CD4-positive, alpha-beta T cell treated with Interferon gamma for 1 hour (primary cell): ENCODE measurements at places on chromosomes 1 and 21.

GRCh38 chr1:206455289-206455665, 15.0 kb upstream of the IKBKE start:
- no peak for DNase-seq

DNA sequence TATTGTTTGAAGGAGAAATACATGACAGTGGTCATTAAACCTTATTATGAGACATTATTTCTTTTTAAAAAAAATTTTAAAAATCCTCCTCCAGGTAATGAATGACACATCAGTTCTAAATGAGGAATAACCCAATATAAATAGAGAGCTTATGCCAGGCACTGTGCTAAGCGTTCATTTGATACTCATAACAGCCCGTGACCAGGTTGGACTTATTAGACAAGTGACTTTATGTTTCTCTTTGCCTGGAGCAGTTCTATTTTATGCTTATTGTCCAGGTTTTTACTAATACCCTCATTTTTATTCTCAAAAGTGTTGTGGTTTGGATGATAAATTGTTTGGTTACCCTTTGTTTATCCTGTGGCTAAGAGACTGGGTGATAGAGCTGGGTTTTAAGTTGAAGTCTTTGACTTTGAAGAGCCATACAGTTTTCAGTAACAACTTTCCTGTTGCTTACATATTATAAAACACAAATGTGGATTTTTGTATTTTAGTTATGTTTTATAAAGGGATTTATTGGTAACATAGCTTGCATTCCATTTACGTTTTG, 84.2 kb downstream of the RABGAP1L start:
- DNase-seq, result no peak

GRCh38 chr1:171431994-171432393, 53.3 kb upstream of the PRRC2C start:
- DNase-seq, result no peak

DNA sequence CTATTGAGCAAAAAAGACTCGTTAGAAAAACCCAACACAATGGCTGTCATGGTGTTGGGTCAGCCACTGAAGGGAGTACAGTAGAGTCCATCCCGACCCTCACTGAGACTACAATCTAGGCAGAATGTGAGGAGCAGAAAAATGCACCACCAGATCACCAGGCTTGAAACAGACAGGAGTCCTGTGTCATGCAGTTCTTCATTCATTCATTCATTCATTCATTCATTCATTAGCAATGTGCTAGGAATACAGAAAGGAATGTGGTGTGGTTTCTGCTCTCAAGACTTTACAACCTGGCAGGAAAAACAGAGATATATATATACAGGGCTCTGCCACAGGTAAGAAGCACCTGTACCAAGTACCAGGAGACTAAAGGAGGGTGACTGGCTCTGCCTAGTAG, 392.3 kb downstream of the OMA1 start:
- DNase-seq, result no peak

- no peak for DNase-seq
These were observed 133.6 kb downstream of the SYF2 start for GRCh38 chr1:25098717-25099116.

GRCh38 chr1:159646687-159647086, 59.1 kb downstream of the APCS start:
- no peak for DNase-seq

- no peak for DNase-seq
These were observed 34.1 kb downstream of the TMCO4 start for GRCh38 chr1:19765623-19766022.

- DNase-seq, result no peak
These were observed 30.4 kb downstream of the MORC3 start for GRCh38 chr21:36350282-36350910.

GRCh38 chr21:34946916-34947534, 102.1 kb downstream of the RUNX1 start:
- no peak for DNase-seq

DNA sequence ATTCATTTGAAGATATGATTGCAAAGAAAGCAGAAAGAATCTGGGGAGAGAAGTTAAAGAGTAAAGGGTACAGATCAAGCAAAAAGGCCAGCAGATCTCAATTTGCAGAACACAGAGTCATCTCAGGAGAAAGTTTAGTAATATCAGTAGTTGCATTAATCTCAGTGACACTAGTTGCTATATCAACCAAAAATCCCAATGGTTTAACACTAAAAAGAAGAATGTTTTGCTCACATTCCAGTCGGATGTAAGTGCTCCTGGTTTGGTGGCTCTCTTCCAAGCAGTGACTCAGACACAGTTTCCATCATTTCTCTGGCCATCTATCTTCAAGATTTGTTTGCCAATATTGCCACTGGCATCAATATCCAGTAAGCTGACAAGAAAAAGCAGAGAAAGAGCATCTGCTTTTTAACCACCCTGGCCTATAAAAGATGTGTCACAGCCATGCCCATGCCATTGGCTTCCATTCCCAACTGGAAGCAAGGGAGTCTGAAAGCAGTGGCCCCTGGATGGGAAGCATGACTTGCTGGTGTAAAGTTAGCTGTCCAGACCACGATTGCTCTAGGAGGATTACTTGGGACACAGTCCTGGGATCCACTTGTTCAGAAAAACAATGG, 45.5 kb upstream of the AIM2 start:
- no peak for DNase-seq

DNA sequence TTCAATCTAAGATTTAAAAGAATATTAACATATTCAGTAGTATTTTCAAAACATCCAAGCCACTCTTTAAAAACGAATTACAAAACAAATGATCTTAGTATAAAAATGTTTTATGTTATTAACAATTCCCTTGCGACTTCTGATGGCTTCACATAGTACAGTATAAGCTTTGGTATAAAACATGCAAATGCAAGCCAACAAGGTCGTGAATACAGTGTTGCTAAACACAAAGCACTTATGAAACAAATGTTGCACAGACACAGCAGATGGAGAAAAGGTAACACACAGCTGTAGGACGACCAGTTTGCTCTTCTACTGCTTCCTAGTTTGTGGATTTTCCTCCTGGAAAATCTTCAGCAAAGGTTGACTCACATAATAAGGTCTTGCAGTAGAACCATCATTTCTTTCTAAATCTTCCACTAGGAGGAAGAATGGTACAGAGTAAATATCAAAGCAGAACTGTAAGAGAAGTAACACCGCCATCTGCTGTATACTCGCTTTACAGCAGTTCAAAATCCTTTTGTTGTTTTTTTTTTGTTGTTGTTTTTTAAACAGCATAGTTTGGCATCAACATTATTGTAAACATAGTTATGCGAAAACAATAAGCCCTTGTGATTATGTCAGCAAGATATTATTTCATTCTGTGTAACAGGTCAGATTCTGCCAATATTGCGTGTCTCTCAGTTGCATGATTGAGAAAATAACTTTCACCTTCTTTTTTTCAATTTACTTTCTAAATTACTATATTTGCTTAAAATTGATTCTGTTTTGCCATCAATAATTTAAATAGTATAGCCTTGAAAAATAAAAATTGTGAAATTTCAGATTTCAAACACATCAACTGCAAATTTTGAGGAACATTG, 69.5 kb downstream of the LHX8 start:
- DNase-seq, result no peak

DNA sequence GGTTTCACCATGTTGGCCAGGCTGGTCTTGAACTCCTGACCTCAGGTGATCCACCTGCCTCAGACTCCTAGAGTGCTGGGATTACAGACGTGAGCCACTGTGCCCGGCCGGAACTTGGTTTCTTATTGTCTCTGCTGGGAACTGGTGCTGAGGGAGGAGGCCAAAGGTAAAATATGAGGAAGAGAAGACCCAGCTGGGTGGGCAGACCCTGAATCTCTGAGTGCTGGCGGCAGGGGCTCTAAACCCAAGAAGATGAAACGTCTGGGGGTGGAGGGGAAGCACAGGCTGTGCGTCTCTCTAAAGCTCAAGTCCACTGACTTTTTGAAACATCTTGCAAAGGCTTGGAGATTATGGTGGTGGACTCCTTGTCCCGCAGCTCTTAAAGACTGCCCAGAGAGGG, 82.0 kb upstream of the TLR5 start:
- no peak for DNase-seq

GRCh38 chr1:6488602-6489382, 2.7 kb downstream of the PLEKHG5 start:
- no peak for DNase-seq

GRCh38 chr1:32159189-32159588, 20.3 kb upstream of the TXLNA start:
- DNase-seq, result no peak

DNA sequence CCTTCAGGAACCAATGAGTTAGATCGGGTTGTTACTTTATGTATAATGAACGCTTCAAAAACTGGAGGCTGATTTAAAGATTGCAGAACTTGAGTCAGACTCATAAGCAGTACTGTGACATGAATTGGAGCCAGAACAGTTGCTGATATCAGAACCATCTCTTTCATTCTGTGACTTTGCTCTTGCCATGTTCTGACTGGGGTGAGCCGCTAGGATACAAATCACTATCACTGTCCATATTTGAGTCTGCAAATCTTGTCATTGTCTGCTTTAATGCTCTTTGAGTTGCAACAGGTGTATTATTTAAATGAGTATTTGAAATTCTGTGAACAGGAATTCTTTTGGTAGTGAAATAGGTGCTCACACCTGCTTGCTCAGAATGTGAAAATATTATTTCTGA, 52.5 kb downstream of the LRIG2 start:
- no peak for DNase-seq

- DNase-seq, result no peak
These were observed 459.1 kb downstream of the DPYD start for GRCh38 chr1:97461782-97462181.

- no peak for DNase-seq
These were observed 504 bp downstream of the SCCPDH start for GRCh38 chr1:246724731-246725095.

GRCh38 chr1:167983797-167984420, 47.0 kb upstream of the MPC2 start:
- no peak for DNase-seq

- no peak for DNase-seq
These were observed 1.1 kb downstream of the SERBP1 start for GRCh38 chr1:67429011-67429527.

DNA sequence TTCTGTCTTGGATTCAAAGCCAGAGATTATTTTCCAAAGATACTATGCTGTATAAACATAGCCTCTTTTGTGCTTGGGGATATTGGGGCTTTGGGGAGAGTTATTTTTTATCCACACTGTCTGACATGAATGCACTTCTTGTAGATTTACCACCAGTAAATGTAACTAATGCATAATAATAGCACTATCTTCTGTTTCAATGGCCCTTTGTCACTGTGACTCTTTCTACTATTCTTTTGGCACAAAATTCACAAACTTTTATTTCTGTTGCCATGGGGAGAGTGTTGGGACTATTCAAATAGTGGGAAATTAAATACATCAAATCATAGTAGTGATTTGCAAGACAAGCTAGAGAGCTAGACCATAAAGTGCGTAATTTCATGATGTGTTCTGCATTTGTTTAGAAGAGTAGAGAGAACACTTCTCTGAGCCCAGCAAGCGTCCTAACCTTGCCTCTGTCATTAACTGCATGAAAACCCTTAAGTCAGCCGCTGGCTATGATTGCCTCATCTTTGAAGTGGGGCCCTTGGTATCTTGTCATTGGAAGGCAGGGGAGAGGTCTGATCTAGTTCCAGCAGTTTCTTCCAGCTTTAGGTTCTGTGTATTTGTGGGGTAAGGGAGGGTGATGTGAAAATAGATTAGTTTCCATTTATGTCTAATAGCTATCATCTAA, 154.4 kb downstream of the HHAT start:
- no peak for DNase-seq

DNA sequence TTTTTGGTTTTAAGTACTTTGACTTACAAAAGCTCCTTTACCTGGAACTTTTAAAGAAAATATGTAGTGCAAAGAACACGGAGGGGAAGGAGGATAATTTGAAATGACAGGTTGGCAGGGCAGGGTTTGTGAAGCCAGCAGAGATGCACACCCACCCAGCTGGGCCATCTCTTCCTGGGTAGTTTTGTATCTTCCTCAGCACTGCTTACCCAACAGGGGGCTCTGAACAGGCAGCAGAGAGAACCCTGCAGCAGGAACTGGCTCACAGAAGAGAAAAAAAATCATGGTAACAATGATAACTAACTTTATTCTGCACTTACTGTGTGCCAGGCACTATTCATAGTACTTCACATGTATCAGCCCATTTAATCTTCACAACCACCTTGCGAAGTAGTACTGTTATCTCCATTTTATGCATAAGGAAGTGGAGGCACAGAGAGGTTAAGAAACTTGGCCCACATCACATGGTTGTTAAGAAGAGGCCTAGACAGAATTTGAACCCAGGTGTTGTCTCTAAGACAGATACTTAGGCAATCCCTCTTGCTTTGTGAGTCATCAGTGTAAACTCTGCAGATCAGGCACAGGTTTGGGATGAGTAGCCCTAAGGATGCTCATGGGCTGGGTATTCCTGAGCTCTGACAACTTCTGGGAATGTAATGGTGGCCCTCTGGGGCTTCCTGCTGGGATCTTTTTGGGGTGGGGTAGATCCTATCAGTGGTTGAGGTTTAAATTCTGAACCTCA, 60.8 kb downstream of the ELK4 start:
- no peak for DNase-seq
